Nephron progenitor cell (in vitro differentiated cells): ENCODE measurements at places on chromosomes 6 and 20.

- DNase-seq = no peak
Measured at GRCh38 chr6:126077810-126078776, 91.8 kb downstream of the TRMT11 start.

GRCh38 chr20:44756011-44756688 lies 10.5 kb downstream of the KCNK15 start:
- no peak for DNase-seq

DNA sequence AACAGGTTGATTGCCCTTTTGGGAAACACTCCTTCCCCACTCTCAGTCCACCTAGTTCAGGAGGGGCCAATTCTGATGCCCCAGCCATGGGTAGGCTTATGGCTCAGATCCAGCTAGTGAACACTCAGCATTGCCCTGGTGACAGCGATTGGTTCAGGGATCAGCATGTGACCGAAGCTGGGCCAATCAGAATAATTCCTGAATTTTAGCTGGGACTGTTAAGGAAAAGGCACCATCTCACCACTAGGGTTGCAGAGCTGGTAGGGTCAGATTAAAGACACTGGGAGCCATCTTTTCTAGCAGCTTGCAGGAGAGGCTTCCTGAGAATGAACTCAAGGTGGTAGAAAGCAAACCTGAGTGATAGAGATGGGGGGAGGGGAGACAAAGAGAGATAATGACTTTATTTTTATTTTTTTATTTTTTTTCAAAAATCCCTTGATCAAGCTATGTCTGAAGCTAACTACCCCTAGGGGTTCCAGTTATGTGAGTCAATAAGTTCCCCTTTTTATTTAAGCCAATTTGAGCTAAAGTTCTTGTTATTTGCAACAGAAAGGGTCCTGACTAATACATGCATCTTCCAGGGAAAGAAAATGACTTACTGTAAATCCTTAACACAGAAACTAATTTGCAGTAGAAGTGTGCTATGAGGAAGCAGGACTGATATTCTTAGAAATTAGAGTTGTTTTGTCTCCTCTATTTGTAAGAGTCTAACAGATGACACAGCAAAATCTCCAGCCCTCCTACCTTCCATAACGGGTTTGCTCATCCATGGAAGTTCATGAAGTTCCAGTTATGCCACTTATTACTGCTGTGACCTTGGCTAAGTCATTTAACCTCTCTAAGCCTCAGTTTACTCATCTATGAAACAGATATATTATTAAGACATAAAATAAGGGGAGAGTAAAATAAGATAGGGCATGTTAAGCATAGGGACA lies 44.7 kb downstream of the EYA2 start:
- DNase-seq = no peak

DNA sequence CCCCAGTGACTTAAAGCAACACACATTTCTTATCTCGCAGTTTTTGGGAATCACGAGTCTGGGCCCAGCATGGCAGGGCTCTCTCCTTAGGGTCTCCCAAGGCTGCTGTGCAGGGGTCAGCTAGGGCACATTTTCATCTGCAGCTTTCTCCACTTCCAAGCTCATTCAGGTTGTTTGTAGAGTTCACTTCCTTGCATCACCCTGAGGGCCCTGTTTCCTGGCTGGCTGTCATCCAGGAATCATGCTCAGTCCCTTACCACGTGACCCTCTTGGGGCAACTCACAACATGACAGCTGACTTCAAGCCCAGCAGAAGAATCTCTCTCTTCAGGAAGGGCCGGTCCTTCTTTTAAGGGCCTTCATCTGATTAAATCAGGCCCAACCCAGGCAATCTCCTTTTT lies 21.3 kb downstream of the SNAP25 start:
- no peak for DNase-seq

GRCh38 chr6:167579806-167580618 lies 246.7 kb upstream of the AFDN start:
- no peak for DNase-seq

- DNase-seq = no peak
Measured at GRCh38 chr6:142130814-142131213, 1.9 kb upstream of the GJE1 start.

GRCh38 chr20:37500311-37500710 lies 20.7 kb upstream of the NNAT start:
- DNase-seq = no peak

DNA sequence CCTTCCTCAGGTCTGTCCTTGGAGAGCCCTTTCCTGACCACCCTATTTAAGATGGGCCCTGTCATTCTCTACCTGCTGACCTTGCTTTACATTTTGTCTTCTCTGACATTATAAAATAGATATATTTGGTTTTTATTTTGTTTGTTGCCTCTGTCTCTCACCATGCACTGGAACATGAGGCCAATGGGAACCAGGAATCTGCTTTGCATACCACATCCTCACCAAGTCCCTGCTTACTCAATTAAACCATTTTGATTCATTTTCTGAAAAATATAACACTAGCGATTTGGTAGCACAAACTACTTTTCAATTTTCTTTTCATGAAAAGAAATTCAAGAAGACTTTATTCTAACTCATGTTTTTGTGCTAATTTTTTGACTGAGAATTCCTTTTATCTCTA lies 32.8 kb upstream of the POPDC3 start:
- no peak for DNase-seq

DNA sequence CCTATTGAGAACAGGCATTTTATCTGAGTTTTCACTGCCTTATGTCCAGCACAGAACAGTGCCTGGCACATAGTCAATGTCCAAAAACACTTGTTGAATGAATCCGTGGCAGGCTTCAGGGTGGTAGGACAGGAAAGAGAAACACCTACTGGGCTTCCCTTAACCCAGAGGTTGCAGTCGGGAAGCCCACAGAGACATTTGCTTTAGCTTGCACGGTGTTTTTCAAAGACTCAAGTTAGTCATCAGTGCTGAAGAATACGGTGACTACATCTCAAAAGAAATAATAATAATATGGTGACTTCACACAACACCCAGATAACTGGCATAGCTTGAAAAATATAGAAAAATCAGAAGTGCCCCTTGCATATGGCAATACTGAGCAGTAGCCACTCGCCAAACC lies 160.4 kb downstream of the CD83 start:
- no peak for DNase-seq

DNA sequence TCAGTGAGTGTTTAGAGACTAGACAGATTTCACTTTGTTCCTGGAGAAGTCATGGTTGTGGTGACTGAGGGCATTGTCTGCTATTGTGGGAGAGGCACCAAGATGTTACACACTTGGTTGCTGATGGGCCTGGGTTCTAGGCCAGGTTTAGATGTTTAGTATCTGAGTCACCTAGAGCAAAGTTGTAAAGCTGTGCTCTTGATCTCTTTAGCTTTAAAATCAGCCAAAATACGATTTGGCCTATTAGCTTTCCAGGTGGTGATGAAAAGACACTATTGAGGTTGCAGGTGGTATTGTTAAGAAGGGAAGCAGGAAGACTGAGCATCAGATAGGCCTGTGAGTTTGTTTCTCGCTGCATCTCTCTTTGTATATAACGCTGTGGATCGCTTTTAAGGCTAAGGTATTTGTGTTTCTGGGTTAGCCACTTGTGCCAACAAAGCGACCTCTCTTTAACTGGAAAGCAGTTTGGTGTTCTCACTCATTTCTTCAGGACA lies 48.6 kb downstream of the FOXO3 start:
- no peak for DNase-seq

- no peak for DNase-seq
Measured at GRCh38 chr6:25862199-25862598, 11.8 kb downstream of the SLC17A3 start.

GRCh38 chr6:41939176-41939847 lies 2.3 kb downstream of the CCND3 start:
- peak; percentile 30 for DNase-seq

GRCh38 chr6:157263881-157264397 lies 59.4 kb downstream of the TMEM242 start:
- no peak for DNase-seq

DNA sequence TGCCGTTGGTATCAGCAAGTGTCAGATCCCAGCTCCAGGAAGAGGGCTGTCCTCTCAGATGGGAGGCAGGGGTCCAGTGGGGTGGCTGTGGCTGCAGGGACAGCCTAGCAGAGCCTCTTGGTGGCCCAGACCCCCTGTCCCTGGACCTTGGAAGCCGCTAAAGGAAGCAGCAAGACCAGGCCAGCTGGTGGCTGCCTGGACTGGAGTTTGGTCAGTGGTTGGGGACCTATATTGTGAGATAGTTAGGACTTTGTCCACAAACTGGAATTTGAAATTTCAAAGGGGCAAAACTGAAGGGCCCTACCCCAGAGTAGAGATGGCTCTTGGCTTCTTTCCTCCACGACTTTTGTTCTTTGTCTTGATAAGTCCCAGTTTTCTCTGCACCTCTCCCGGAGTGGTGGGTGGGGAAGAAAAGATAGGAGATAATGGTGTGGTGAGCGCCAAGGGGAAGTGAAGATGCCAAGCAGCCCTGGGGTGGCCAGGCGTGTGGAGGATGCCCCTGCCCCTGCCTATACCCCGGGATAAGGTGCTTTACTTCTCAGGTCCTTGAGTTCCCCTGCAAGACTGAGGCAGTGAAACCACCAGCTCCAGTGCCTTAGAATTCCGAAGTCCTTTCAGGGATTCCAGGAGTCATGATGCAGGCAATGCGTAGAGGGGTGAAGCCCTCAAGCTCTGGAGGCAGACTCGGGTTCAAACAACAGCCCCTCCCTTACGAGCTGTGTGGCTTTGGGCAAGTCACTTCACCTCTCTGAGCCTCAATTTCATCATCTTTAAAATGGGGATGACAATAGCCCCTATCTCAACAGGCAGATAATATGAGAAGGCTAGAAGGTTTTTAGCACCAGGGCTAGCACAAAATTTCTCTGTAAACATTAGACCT lies 40.2 kb downstream of the HNF4A start:
- DNase-seq = no peak

- DNase-seq = no peak
Measured at GRCh38 chr6:23435126-23435525, 690.9 kb upstream of the NRSN1 start.

DNA sequence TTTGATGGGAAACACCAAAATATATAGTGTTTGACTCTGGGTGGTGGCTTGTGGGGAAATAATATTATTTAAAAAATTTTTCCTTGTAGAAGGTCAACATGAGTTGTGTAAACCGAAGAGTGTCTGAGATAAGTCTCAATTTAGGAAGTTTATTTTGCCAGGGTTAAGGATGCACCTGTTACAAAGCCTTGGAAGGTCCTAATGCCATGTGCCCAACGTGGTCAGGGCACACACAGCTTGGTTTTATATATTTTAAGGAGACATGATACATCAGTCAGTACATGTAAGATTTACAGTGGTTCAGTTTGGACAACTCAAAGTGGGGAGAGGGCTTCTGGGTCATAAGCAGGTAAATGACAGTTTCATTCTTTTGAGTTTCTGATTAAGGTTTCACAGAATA lies 162.1 kb downstream of the ZFAND3 start:
- DNase-seq = no peak

- DNase-seq = no peak
Measured at GRCh38 chr6:113481458-113481857, 375.7 kb upstream of the MARCKS start.

GRCh38 chr6:89400912-89401399 lies 11.1 kb downstream of the RRAGD start:
- no peak for DNase-seq

DNA sequence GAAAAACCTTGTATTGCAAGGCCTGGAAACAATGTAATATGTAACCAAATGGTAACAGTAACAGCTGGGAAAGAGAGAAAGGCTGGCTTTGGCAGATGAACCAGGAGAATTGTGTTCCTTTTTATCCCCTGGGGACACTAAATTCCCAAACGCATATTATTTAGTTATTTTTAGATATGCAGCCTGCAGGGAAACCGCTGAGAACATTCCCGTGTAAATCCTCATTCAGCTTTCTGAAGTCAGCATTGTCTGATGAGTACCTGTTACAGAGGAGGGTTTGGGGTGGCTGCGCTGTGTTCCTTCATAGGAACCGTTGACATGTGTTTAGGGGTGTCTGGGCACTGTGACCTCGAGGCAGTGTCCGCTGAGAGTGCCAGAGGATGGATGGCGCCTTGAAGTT lies 101.3 kb downstream of the SMOC2 start:
- DNase-seq = no peak

GRCh38 chr6:123016431-123017103 lies 20.5 kb downstream of the CLVS2 start:
- no peak for DNase-seq

GRCh38 chr6:11983306-11983705 lies 28.8 kb upstream of the HIVEP1 start:
- DNase-seq = no peak

DNA sequence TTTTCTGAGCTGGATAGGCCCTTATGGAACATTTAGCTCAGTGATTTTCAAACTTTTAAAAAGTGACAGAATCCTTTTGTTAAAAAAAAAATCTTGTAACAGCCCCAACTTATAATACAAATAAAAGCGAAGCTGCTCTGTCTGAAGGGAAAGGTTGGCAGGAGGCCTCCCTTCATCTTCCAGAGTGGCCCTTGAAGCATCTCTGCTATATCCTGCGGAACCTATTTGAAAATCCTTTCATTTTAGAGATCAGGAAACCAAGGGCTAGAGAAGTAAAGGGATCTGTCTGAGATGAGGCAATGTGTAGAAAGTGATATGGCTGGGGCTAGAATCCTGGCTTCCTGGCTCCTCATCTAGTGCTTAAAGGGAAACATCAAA lies 107.8 kb downstream of the UBE3D start:
- DNase-seq = no peak

DNA sequence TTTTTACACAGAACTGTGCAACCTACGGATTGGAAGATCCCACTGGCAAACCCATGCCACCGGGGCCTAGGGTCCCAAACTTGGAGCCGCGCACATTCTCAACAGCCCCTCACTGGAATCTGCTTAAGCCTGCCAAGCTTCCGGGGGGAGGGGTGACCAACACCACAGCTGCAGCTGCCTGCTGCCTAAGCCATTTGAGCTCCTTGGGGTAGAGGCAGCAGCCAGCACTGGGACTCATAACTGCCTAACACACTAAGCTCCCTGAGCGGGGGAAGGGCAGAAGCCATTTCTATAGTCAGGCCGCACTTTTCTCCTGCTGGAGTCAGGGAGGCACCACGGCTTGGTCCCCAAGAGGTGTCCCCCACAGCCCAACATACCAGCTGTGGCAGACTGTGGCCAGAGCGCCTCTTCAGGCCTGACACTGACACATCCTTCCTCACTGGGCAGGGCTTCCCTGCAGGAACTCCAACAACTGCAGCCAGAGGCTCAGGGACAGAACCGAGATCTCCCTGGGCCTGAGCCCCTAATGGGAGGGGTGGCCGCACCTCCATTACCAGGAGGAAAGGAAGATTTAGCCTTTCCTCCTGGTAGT lies 270.3 kb upstream of the ECI2 start:
- DNase-seq = peak; percentile 20

DNA sequence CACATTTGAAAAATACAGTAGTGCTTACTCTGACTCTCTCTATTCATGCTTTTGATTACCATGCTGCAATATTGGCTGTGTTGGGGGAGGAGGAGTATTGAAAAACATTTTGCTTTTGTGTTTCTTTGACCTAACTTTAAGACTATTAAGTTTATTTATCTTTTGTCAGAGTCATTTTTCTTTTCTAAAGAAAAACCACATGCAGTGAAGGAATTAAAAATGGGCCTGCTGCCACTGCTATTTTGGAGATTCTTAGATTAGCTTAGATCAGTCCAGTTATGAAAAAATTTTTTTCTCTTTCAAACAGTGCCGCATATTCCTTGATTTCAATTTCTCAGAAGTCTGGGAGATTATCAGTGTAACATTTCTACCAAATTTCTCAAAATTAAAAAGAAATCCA lies 36.1 kb downstream of the BCKDHB start:
- DNase-seq = no peak

- no peak for DNase-seq
Measured at GRCh38 chr6:39388606-39389483, 66.3 kb upstream of the KCNK16 start.
